Naive thymus-derived CD8-positive, alpha-beta T cell (primary cell): ENCODE measurements at places on chromosomes 3 and 15. TPM values are rescaled to one million over a fixed set of nuclear protein-coding genes. Genes with fewer than 3 reads are reported as not detected.

DNA sequence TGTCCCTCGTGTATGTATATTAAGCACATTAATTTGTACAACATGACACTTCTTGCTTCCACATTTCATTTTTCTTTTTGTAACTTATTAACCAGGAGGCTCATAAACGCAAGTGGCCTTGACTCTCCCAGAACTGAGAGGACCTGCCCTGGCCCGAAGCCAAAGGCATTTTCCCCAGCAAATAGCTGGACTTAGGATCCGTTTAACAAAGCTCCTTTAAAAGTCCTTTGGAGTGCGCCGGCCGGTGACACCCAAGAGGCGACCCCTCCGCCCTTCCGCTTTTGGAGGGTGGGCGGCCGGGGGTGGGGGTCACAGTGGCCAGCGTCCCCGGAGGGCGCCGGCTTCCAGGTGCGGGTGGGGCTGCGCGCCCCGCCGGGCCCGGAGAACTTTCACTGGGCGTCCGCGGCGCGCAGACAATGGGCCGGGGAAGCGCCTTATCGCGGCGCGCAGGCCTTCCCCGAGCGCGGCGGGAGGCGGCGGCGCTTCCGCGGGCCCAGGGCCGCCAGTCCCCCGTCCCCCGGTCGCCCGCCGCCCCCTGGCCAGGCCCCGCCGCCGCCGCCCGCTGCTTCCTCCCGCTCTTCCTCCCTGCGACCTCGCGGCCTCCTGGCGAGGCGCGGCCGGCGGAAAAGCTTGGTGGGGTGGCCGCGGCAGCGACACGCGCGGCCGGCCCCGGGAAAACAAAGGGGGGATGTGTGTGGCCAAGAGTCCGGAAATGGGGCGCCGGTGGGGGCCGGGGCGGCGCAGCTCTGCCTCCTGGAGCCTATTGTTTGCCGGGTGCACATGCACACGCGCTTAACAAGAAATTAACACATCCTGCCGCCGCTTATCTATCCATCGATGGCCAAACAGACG lies 613.4 kb downstream of the MCTP2 start:
- no peak for DNase-seq

- no peak for DNase-seq
Measured at GRCh38 chr3:177530908-177531307, 333.6 kb upstream of the TBL1XR1 start.

DNA sequence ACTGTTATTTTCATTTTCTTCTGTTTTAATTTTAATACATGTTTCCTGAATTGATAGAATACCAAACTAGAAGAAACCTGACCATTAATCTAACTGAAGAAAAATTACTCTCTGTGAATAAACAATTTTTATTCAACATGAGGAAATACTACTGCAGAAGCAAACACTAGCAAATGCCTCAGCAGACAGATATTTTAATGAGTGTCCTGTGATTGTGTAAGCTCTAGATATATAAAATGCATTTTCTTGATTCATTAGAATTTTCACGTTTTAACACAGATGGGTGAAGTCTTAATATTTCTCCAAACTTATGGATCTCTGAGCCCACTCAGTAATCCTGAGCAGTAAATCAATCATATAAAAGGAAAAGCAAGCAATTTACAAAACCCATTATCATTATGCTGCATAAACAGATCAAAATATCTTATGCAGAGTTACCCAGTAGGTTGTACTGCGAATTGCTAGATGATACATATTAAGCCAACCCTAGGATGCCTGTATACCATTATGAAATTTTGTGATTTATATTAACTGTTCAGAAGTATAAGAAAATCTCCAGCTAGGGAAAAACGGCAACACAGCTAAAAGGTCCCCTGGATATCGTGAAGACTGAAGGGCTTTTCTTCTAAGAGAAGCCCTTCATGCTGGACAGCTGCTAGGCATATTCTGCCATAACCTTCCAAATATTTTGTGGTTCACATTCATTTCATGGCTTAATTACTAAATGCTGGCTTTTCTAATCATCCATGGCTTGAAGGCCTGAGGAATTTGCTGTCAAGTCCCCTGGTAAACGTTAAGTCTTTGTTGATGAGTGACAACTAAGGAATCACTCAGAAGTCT lies 157.7 kb upstream of the TGFBR2 start:
- no peak for DNase-seq

DNA sequence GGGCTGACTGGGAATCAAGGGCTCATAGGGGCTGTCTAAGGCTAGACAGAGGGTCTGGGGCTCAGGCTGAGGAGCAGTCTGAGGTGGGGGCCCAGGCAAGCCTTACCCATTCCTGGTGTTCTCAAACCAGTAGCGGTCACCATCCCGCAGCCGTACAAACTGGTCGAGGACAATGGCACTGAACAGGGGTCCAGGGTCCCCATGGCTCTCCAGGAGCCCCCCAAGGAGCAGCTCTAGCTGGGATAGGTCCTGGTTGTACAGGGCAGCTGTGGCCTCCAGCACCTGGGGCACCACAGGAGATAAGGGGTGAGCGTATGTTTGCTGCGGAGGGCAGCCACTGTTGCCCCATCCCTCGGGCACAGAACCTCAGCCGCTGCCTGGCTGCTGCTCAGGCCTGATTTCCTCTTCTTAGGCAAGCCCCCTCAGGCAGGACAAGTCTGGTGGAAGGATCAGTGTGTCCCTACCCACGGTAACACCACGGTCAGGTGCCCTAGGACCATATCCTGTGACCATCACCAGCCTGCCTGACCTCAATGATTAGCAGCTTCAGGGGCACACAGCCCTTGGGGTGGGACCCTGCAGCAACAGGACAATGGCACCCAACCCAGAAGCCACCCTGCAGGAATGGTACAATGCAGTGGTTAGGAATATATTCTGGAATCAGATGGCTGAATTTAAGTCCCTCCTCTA lies 5.9 kb downstream of the DUOX2 start:
- DNase-seq: no peak

The C3orf85 gene
- not detected for total RNA-seq
